ENCODE measurements at places on chromosomes 11 and 22.

DNA sequence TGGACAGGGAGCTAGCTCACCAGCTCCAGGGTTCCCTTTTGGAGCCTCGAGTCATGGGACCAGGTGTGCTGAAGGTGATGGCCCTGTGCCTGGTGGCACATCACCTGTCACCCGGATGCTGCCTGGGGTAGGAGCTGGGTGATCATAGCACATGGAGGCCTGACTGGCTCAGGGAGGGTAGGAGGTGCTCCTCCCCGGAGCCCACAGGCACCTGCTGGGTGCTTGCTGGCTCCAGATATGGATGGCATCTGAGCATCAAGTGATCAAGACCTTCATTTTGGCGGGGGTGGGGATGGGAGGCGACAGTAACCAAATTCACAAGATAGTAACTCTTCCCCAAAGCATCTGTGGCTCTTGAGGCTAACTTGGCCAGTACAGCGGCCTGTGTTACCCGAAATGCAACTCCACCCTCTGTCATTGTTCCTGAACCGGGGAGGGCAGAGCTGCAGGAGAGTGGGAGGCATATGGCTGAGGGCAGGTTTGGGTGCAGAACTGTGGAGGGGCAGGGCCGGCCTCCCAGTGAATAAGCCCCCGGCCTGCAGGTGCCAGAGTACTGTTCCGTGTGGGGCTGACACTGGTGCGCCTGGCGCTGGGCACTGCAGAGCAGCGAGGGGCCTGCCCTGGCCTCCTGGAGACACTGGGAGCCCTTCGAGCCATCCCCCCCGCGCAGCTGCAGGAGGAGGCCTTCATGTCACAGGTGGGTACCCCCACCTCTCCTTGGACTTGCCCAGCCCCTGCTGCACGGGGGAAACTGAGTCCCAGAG lies 4.7 kb downstream of the TBC1D10C start:
- peak; percentile 58 for DNase-seq

DNA sequence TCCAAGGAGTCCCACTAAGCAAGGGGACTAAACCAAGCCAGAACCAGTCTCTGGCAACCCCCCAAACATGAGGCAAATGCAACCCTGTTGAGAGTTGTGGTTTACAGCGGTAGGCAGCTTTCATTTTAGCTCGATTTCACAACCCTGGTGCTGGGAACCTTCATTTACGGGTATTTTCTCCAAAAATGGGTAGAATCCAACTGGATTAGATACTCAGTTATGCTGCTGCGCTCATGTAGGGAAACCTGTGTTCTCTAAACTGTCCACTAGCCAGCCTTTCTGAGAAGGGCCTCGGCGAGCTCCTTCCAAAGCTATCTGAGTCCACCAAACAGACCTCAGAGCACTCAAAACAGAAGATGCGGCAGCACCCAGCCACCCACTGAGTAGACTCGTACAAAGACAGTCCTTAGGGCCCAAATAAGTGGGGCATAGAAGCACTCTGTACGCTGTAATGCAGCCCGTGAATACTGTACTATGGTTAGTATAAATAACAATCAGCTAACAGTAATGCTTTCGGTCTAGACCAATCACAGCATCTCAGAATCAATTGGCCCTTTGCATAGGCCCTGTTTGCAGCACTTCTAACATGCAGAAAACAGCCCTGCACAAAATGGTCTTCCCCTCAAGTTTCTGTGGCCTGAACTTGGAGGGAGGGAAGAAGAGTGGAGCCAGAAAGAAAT lies 104.7 kb downstream of the ETS1 start:
- DNase-seq, result peak; percentile 56

DNA sequence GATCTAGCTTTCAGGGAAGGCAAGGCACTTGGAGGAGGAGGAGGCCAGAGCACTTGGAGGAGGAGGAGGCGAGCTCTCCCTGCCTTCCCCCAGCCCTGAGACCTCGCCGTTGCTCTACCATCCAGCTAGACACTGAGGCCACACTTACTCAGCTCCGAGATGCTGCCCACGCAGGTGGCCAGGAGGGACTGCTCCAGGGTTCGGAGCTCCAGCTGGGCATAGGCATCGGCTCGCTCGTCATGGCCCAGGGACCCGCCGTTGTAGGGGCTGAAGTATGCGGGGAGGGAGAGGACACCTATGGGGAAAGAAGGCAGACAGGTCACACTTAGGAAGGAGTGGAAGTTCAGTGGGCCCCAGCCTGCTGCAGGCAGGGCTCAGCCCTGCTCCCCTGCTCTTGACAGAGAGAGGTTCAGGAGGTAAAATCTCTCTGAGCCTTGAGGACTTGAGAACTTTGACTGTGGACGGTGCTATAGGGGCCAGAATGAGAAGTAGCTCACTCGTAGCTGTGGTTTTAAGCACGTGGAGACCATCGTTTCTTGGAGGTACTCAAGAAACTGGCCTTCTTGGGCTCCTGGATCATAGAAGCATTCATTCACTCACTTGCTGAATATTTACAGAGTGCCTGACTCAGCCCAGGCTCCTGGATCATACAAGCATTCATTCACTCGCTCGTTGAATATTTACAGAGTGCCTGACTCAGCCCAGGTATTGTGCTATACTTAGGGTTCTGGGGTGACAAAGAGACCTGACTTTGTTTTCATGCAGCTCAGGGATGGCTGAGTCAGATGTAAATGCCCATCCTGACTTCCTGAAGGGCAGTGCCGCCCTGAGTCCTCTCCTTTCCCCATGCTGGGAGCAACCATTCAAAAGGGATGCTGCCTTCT lies 99.2 kb downstream of the NAT10 start:
- no peak for DNase-seq

DNA sequence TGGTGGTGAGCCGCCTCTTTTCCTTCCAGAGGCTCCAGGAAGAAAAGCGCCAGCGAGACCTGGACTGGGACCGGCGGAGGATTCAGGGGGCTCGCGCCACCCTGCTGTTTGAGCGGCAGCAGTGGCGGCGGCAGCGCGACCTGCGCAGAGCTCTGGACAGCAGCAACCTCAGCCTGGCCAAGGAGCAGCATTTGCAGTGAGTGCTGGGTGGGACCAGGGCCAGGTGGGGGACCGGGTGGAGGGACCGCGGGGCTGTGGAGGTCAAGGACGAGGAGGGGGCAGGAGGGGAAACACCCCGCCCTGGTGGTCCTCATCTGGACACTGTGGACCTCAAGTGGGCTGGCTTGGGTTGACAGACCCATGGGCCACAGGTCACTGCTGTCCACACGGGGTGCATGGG lies 17.4 kb downstream of the RIBC2 start:
- DNase-seq, result no peak

DNA sequence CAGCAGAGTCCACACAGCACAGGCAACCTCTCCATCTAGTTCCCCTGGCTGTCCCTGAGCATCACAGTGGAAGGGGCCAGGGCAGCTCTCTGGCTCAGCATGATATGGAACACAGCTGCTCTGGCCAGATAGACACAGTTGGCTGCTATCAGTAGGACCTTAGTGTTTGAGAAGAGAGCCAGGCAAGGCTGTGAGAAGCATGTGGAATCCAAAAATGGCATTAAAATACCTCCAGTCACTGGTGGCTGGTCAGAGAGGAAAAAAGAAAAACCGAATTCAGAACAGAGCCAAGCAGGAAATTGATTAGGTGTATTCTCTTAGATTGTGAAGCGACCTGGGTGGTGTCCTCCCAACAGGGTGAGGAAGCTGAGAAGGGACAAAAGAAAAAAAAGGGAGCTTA lies 27.9 kb downstream of the SERPINH1 start:
- DNase-seq, result no peak

- no peak for DNase-seq
Measured at GRCh38 chr11:20530942-20531703, 68.3 kb upstream of the SLC6A5 start.

DNA sequence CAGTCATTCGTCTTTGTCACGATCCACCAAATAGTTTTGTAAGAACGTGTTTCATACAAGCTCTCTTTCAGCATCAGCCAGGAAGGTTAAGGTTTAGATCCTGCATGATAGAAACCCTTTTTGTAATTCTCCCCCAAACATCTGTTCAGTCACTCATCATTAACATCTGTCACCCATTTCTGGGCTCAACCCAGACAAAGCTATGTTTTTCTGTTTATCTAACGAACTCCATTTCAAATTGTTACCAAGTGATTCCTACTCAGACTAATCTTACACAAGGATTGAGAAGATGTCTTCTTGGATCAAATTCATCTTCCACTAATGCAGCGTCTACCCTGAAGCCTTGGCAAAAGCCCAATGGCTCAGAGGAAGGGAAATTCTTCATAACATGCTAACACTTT lies 58.8 kb downstream of the FZD4 start:
- no peak for DNase-seq

DNA sequence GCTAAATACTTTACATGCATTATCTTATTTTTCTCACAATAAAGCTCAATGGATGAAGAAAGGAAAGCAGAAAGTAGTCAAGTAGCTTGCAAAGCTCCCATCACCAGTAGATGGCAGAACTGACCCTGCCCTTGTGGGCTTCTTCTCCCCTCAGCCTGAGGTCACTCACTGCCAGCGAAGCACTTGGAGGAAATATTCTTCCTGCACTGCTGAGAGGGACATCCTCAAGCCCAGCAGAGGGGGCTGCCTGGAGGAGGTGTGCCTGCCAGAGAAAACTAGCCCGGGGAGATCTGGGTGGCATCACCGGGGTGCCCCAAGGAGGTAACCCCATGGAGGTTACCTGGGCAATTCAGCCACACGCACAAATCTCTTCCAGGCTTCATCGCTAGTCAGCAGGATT lies 6.6 kb downstream of the APOL4 start:
- peak; percentile 44 for DNase-seq

DNA sequence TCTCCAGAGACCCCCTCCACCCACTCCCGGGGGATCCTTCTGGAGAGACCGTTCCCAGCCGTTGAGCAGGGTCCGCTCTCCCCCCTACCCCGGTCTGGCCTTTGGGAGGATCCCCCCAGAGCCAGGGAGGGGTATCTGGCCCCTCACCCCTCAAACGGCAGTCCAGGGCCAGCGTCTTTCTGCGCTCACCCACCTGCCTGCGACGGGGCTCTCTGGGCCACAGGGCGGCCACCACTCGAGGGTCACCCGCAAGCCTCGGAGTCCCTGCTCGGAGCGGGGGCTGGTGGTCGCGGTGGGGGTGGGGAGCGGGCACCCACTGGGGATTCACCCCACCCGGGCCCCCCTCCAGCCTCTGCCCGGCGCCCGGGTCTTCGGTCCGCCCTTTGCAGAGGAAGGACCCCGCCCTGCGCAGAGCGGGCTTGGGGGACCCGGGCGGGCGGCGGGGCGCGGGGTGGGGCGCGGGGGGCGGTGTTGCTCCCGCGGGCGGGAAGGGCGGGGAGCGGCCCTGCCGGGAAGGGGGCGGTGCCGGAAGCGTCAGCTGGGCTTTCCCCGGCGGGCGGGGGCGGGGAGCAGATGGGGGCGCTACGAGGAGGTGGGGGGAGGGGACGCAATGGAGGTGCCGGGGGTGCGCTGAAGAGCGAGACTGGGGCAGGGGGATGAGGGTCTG lies 16.6 kb downstream of the CRELD2 start:
- DNase-seq, result peak; percentile 93

GRCh38 chr11:4808476-4808875 lies 4.3 kb upstream of the OR52R1 start:
- DNase-seq, result no peak

GRCh38 chr11:76025068-76025467 lies 181.2 kb downstream of the WNT11 start:
- DNase-seq, result no peak
